Activated T-helper 9 cell treated with anti-CD3 and anti-CD28 coated beads, Interleukin-2, amount 50 U/mL, for 16 hours (primary cell): ENCODE measurements at places on chromosomes 16 and 17.

GRCh38 chr17:81294512-81295030 is 536 bp downstream of the SLC38A10 start:
- no peak for DNase-seq

- DNase-seq = no peak
Observed at GRCh38 chr17:11813871-11814270, 183.4 kb downstream of the ZNF18 start.

GRCh38 chr17:77424585-77425344 is 284.0 kb downstream of the SEC14L1 start:
- no peak for DNase-seq

DNA sequence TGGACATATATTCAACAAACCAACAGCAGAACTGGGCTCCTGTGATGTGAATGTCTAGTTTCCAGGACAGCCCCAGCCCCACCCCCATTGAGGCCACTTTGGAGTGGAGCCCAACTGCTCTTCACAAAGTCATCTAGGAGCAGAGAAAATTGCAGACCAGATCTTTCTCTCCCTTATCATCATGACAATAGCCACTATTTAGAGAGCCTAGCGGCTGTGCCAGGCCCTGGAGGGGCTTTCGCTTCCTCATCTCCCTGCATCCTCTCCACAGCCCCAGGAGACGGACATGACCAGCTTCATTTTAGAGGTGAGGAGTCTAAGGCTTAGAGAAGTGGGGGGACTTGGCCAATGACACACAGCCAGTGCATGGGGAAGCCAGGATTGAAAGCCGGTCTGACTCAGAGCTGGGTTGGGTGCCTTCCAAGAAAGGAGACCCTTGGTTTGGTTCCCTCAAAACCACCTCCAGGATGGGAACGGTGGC is 1.4 kb downstream of the PRSS8 start:
- no peak for DNase-seq

GRCh38 chr16:46620266-46621005 is 743 bp downstream of the SHCBP1 start:
- no peak for DNase-seq

DNA sequence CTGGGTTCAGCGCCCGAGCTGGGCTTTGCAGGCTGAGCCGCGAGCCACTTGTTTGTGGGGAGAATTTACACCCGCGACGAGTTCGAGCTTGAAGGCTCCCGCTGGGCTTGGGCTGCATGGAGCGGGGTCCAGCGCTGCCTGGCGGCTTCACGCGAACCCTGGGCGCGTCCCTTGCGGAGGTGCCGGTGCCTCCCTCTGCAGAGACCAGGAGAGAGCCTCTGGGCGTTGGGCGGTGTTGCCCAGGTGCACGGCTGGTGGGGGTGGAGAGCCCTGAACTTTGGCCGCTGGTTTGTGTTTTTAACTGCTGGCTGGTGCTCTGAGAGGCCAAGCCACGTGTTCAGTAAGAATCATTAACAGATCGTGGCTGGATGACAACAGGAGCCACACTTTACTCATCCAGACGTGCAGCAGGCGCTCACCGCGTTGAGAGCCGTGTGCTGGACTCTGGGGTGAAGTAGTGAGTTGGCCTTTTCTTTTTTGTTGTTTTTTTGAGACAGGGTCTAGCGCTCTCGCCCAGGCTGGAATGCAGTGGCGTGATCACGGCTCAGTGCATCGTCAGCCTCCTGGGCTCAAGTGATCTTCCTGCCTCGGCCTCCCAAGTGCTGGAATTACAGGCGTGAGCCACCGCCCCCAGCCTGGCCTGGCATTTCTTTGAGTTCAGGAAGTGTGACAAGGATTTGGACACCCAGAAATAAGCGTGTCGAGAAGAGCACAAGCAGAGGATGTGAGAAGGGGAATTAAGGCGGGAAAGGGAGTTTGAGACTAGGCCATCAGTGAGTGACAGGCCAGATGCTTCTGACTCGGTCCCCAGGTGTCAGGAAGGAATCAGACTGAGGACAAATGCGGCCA is 827 bp downstream of the CDK10 start:
- DNase-seq = no peak

DNA sequence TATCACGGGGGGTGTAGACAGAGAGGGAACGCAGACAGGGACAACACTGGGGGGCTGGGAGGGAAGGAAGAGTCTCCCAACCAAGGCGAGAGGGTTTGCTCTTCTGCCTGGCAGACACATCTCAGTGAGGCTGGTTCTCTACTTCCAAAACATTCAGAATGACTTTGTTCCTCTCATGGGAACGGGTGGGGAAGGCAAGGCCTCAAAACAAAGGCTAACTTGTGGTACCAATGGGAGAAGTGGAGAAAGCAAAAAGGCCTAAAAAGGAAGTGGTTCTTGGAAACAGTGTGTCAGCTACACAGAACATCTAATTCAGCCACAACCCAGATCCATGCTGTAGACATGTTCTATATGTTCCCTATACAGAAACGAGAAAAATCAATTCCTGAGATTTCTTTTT is 7.5 kb downstream of the FLOT2 start:
- no peak for DNase-seq

- no peak for DNase-seq
Observed at GRCh38 chr17:45292696-45293412, 24.0 kb downstream of the MAP3K14 start.

GRCh38 chr17:81380666-81381518 is 14.4 kb upstream of the BAHCC1 start:
- no peak for DNase-seq

DNA sequence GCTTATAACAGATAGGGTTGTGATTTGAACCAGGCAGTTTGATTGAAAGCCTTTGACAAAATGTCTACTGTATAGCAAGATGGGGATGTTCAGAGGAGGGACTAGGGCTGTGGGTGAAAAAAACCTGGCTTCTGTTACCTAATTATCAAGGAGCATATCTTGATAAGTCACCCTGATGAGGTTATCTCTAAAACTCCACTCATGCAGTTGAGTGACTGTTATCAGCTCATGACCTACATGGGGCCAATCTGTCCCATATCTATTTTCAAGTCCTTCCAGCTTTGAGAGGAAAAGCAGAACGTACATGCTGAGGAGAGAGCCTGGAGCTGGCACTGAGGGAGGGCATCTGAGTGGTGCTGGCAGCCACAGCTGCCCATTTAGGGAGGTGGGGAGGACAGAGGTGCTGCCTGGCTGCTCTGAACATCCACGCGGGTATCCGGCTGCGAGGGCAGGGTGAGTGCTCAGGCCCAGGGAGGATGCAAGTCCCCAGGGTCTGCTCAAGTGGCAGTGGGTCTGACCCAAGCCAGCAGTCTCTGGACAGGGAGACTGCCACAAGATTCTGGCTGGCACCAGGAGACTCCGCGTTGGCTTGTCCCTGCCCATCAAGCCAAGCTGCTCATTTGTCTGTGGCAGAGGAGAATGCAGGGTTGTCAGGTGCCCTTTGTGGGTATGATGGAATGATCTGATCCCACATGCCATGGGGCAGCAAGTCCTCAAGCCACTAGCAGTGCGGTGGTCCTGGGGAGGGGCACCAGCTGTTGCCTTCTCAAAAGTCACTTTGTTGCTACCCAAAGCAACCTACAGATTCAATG is 29.2 kb downstream of the ATPAF2 start:
- DNase-seq = no peak

DNA sequence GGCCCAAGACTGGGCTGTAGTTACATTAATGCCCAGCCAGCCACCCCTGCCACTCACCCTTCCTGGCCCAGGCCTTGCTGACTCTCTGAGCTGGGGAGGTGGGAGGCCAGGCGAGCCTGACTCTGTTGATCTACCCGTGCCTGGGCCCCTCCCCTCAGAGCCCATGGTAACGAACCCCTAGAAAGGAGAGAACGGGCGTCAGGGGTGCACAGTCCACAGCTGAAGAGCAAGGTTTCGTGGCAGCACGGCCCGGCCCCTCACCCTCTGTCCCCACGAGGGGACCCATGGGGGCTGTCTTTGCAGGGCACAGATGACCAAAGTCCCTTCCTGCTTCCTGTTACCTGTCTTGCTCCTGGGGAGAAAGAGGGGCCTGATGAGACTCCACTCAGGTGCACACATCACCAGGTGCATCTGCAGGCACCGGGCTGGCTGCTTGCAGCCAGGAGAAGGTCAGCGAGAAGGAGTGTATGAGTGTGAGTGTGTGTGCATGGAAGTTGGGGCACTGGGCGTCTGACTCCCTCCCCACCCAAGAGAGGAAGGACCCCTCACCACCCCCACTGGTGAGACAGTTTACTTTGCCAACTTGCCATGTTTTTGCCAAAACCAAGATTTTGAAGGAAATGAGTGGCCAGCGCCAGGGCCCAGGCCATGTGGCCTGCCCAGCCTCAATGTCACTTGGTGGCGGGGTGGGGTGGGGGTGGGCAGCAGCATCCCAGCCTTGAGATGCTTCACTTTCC is 359.1 kb downstream of the SEC14L1 start:
- no peak for DNase-seq

- DNase-seq = no peak
Observed at GRCh38 chr16:77794586-77794985, 6.2 kb downstream of the VAT1L start.

DNA sequence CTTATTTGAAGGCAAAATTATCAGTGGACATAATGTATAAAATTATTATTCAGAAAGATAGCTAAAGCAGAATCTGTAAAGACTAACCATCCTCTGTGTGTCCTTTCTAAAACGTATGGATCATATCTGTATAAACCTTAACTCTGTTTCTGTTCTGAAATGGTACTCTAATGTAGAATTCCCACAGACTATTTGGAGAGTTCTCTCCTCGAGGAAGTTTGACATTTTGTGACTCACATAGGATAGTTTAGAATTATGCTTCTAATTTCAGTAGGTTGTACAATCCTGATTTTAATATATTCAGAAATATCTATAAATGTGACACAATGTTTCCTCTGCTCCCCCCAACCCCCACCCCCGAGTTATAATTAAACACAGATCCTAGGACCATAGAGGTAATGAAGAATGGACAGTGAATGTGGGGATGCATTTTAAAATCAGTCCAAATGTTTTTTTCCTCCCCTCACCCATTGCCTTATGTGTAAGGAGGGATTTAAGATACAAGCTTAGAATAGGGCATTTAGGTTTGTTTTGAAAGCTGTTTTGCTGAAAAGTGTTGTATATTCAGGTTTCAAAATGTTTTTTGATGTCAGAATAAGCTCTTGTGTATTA is 66.8 kb downstream of the BCAS3 start:
- DNase-seq = no peak

DNA sequence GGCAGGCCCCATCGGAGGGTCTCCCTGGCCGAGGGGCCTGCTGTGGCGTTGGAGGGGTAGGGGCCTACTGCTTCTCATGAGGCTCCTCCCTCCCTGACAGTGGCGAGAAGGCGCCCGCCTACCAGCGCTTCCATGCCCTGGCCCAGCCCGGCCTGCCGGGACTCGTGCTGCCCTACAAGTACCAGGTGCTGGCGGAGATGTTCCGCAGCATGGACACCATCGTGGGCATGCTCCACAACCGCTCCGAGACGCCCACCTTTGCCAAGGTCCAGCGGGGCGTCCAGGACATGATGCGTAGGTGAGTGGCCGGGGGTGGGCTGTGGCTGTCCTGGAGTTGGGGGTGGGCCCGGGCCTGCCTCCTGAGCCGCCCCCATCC is 1.7 kb downstream of the CDT1 start:
- DNase-seq = no peak

DNA sequence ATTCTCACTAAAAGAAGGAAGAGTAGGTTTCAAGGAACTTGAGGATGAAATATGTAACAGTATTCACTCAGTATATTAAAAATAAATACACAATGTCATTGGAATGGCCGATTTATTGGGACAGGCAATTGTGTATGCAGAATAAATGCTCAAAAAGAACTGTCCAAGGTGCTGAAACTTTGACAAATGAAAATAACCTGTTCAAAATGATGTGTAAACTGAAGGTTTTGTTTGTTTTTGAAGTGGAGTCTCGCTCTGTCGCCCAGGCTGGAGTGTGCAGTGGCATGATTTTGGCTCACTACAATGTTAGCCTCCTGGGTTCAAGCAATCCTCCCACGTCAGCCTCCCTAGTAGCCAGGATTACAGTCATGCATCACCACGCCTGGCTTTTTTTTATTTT is 318.7 kb upstream of the RBFOX1 start:
- no peak for DNase-seq

DNA sequence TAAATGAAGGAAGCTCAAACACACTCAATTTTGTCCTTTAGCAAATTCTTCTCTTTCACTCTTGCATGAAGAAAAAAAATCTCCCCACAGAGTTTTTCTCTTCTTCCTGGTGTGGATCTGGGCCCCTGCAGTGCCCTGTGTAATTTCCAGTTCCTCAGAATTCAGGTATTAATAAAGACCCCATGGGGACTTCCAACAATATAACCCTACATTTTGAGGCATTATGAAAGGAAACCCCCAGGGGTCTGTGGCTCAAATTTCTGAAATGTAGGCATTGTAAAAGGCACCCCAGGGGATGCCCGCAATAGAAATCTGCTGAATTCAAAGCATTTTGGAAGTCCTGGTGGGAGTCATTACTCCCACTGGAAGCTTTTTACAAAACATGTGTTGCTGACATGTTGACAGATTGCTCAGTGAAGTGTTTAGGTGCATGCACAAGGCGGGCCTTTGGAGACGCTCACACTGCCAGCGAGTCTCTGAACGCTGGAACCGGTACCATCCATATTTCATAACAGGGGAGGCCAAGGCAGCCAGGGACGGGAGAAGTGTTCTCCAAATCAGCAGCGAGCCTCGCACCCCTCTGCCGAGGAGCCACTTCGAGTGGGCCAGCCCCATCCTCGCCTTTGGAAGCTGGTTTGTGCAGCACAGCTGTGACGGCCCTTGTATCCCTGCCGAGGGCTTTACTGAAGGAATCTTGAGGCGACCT is 154.0 kb downstream of the ZNF423 start:
- no peak for DNase-seq

DNA sequence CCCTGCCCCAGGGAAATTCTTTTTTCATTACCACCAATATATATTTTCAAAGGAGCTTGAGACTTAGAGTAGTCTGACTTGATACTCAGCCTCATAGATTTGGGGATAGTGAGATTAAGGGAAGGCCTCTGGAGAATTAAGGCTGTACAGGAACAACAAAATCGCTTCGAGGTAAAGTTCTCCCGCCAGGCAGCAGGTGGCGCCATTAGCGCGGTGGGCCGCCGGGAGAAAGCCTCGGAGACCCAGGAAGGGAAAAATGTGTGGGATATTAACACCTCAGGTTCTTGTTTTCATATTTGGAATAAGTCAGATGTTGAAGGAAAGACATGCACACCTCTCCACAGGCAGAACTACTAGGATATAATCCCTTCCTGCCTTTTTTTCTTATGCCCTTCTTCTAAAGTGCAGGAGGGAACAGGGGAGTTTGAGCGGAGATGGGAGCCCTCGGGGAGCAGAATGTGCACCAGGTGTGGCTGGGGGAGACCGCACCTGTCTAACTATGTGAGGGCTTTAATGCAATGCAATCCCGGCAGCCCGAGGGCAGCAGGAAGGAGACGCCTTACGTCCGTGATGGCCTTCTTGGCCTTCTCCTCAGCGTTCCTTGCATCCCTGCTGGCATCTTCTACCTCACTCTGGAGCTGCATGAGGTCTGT is 25.9 kb downstream of the MYH3 start:
- no peak for DNase-seq
